ENCODE measurements at places on chromosomes 3 and 15.

DNA sequence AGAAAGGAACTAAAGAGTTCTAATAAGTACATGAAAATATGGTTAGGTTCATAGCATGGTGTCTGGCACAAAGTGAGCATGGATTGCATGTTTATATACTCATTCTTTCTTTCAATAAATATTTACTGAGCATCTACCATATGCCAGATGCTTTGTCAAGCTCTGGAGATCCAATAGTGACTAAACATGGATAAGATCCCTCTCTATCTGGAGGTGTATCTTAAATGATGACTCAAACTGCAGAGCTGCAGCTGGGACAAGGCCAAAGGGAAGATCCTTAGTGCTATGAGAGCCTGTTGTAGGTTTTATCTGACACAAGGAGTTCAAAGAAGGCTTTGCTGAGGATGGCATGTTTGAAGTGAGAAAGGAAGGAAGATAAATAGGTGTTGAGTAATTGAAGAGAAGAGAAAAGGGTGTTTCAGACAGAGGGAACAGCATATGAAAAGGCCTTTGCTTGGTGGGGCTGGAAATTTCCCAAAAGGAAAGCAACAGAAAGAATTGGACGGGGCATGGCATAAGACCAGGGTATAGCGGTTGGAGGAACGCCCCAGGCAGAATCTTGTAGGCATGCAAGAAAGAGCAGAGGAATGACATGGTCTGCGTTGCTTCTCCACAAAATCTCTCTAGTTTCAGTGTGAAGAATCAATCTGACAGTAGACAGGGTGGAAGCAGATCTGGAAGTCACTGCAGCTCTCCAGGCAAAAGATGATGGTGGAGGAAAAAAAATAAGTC is 239.9 kb upstream of the LRTM1 start:
- no peaks in the 10 kb centered on the region for H3K36me3 ChIP-seq
- H3K27ac ChIP-seq = no peak overlapping the region
- no peak for DNase-seq
- no peaks in the 10 kb centered on the region for H3K4me1 ChIP-seq

DNA sequence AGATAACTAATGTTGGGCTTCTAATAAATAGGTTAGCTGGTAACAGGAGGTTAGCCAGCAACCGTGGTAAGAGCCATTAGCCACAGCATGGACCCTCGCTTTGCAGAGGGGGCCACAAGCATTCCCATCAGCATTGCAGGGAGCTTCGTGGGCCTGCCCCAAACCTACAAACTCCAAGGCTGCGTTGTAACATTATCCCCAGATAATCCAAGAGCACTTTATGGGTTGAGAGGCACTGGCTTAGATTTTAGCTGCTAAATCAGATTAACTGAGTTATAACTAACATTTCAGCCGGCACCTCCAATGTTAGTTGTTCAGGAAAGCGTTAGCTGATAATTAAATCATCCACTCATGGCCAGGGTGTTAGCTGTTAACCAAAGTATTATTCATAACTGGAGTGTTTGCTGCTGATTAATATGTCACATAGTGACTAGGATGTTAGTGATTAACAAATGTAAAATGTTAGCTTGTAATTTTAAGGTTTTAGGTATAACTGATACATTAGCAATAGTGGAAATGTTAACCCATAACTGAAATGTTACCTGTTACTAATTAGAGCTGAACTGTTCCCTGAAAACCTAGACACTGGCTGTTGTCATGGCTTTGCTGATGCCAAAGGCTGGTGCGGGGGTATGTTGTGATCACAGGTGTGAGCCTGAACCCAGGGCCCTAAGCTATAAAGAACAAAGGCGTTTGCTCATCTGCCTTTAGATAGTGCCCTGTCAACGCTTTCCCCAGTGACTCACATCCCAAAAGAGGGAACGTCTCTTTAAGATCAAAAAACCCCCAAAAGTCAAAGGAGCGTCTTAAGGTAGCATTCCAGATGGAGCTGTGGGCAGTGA is 56.2 kb downstream of the SLC6A6 start:
- no peaks in the 10 kb centered on the region for H3K27me3 ChIP-seq
- H3K36me3 ChIP-seq = peaks cover 23% of the 10 kb centered on the region
- H3K4me1 ChIP-seq = peaks cover 36% of the 10 kb centered on the region
- DNase-seq = no peak
- peak overlapping the region; percentile 36 for H3K27ac ChIP-seq
- no peak overlapping the region for H3K4me3 ChIP-seq

- H3K27me3 ChIP-seq = no peaks in the 10 kb centered on the region
- no peak overlapping the region for H3K4me3 ChIP-seq
- no peak for DNase-seq
- H3K27ac ChIP-seq = no peak overlapping the region
These were observed 1154.3 kb downstream of the ROBO1 start for GRCh38 chr3:78613421-78613879.

- H3K4me3 ChIP-seq = no peak overlapping the region
- H3K27me3 ChIP-seq = no peaks in the 10 kb centered on the region
- H3K36me3 ChIP-seq = no peaks in the 10 kb centered on the region
- no peak overlapping the region for H3K27ac ChIP-seq
These were observed 136.1 kb upstream of the MME start for GRCh38 chr3:154943981-154944380.

DNA sequence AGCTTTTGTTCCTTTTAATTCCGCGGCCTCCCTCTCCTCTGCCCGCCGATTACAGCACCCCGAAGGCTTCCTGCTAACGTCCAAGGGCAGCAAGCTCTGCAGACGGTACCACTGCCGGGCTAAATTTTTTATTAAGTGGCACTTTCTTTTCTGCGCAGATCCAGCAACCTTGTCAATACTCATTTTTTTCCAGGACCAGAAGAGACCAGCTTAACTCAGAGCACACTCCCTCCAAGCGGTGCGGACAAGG is 542 bp upstream of the MEIS2 start:
- peak overlapping the region; percentile 89 for H3K4me3 ChIP-seq
- peaks cover 88% of the 10 kb centered on the region for H3K27me3 ChIP-seq

GRCh38 chr15:80844011-80844732 is 65.0 kb downstream of the CEMIP start:
- H3K27ac ChIP-seq = no peak overlapping the region
- H3K36me3 ChIP-seq = no peaks in the 10 kb centered on the region
- H3K27me3 ChIP-seq = peaks cover 17% of the 10 kb centered on the region
- H3K4me1 ChIP-seq = no peaks in the 10 kb centered on the region
- DNase-seq = no peak
- no peak overlapping the region for H3K4me3 ChIP-seq

- H3K4me1 ChIP-seq = peaks cover 41% of the 10 kb centered on the region
- H3K27me3 ChIP-seq = no peaks in the 10 kb centered on the region
- H3K36me3 ChIP-seq = peaks cover 3% of the 10 kb centered on the region
- peak; percentile 15 for DNase-seq
- H3K27ac ChIP-seq = no peak overlapping the region
These were observed 110.8 kb downstream of the BBX start for GRCh38 chr3:107633327-107634098.

- H3K4me3 ChIP-seq = no peak overlapping the region
- H3K36me3 ChIP-seq = no peaks in the 10 kb centered on the region
- peaks cover 74% of the 10 kb centered on the region for H3K27me3 ChIP-seq
- no peak overlapping the region for H3K27ac ChIP-seq
These were observed 2.4 kb upstream of the ETV5 start for GRCh38 chr3:186110975-186111974.

DNA sequence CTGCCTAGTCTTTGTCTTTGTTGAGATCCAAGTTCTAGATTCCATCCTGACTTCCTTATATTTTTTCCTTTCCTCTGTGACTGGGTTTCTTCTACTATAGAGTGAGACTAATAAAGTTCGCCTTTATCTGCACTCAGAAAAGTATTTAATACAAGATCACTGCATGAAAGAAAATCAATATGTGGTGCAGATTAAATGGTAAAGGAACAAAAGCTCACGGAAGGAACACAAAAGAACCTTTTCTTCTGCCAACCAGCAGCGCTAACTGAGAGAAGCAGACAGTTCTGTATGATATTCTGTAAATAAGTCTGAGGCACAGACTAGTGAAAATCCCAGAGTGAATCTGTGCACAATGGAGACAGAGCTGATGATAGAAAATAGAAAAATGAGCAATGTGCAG is 31.6 kb upstream of the MCTP2 start:
- peaks cover 2% of the 10 kb centered on the region for H3K4me1 ChIP-seq
- H3K27me3 ChIP-seq = peaks cover 12% of the 10 kb centered on the region
- H3K36me3 ChIP-seq = no peaks in the 10 kb centered on the region

DNA sequence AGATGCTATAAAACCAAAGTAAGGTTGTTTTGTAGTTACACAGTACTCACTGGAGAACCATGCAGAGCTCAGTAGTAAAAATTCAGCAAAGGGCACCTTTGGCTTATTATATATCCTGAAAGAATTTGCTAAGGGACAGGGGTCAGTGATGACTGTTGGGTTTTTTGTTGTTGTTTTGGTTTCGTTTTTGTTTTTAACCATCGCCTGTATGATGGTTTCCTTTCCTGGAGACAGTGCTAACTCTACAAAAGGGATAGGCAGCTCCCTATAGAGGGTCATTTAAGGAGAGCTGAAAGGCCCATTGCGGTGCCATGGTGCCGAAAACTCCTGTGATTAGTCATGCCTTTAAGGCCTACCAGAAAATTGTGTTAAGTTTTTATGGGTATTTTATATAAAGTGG is 118.2 kb upstream of the GOLIM4 start:
- peaks cover 2% of the 10 kb centered on the region for H3K27me3 ChIP-seq
- H3K4me3 ChIP-seq = no peak overlapping the region
- H3K27ac ChIP-seq = no peak overlapping the region
- no peak for DNase-seq
- H3K36me3 ChIP-seq = no peaks in the 10 kb centered on the region
- no peaks in the 10 kb centered on the region for H3K4me1 ChIP-seq

DNA sequence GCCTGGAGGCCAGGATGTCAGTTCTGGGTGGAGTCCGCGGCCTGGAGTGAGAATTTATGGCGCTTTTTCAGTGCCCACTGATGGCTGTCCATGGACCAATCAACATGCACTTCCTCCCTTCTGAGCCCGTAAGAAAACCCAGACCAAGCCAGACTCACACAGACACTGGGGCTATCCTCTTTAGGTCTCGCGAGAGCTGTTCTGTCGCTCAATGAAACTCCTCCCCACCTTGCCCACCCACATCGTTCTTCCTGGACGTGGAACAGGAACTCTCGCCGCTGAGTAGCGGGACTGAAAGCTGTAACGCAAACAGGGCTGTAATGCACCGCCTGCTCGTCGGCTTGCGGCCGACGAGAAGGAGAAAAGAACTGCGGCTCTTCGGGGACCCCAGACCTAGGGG is 833.0 kb upstream of the CADM2 start:
- H3K4me3 ChIP-seq = no peak overlapping the region
- no peak for DNase-seq
- H3K36me3 ChIP-seq = no peaks in the 10 kb centered on the region
- H3K27me3 ChIP-seq = no peaks in the 10 kb centered on the region
- no peaks in the 10 kb centered on the region for H3K4me1 ChIP-seq
- no peak overlapping the region for H3K27ac ChIP-seq

GRCh38 chr15:70479056-70479455 is 284.3 kb downstream of the UACA start:
- H3K27ac ChIP-seq = peak overlapping the region; percentile 7
- DNase-seq = no peak
- peaks cover 21% of the 10 kb centered on the region for H3K27me3 ChIP-seq
- no peak overlapping the region for H3K4me3 ChIP-seq
- peaks cover 45% of the 10 kb centered on the region for H3K4me1 ChIP-seq
- H3K36me3 ChIP-seq = no peaks in the 10 kb centered on the region

DNA sequence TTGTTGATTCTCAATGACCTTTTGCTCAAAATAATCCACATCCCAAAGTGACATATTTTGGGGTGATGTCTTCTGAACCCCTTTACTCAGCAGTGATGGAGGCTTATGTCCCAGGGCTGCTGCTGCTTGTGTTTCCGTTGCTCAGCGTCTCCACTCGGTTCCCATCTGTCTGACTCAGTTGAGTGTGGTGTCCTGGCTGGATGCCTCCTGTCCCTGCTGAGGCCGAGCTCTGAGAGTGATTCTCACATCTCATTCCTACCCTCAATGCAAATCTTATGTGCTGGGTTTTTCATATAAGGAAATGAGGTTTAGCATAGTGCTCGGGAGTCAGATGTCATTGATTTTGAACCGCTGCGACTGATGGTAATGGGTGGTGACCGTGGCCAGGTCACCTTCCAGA is 247.4 kb downstream of the GABRG3 start:
- H3K4me1 ChIP-seq = no peaks in the 10 kb centered on the region
- no peaks in the 10 kb centered on the region for H3K27me3 ChIP-seq
- H3K27ac ChIP-seq = no peak overlapping the region

- H3K27me3 ChIP-seq = no peaks in the 10 kb centered on the region
- no peak for DNase-seq
- no peak overlapping the region for H3K4me3 ChIP-seq
- H3K36me3 ChIP-seq = no peaks in the 10 kb centered on the region
- no peak overlapping the region for H3K27ac ChIP-seq
These were observed 19.2 kb upstream of the LOXL1 start for GRCh38 chr15:73907035-73907408.

Data from activated naive CD4-positive, alpha-beta T cell treated with anti-CD3 and anti-CD28 coated beads for 36 hours (primary cell).